ENCODE measurements at places on chromosomes 12 and 14. TPM values are rescaled to one million over a fixed set of nuclear protein-coding genes. Genes with fewer than 3 reads are reported as not detected.

KITLG gene
- total RNA-seq: 12.3 TPM

TAS2R43 gene
- not detected for total RNA-seq

DTX1 gene
- 0.34 TPM for total RNA-seq

KLHL33 gene
- total RNA-seq: not detected

WASHC4 gene
- 23.1 TPM for total RNA-seq

DBX2 gene
- total RNA-seq: not detected
